Right cardiac atrium (tissue), 5 donors: ENCODE measurements at places on chromosomes 7 and 10.

- no peak for DNase-seq
Measured at GRCh38 chr7:73970801-73971229, 57.2 kb upstream of the ELN start.

DNA sequence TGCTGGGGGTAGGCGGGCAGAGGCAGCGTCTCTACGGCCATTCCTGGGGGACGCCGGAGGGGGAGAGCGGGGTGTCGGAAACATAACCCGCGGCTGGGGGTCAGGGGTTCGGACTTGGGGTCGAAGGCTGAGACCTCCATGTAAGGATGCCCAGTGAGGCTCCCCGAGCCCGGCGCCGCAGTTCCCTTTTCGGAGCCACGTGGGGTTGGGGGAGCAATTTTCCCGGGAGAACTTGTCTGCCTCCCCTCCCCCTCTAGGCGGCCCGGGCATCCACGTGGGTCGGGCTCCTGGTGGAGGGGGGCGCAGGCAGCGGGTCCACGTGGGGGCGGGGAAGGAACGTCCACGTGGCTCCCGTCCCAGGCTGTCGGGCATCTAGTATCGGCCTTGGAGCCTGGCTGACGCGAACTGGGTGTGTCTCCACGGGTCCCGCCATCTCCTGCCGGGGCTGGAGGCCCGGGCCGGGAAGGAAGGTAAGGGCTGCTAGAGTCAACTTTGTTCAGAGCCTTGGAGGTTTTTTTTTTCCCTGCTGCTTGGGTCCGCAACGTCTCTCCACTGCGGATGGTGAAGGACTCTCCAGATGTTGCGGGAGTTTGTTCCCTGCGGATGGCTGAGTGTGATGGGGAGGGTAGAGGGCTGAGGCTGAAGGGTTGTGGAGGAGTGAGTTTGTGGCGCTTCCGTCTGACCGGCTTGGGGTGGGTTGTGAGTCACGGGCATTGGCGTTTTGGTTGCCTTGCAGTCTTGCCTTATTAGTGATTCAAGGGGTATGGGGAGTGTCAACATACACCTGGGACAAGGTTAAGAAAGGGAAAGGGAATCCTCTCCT lies 744 bp downstream of the PPRC1 start:
- DNase-seq = peak; percentile 90

DNA sequence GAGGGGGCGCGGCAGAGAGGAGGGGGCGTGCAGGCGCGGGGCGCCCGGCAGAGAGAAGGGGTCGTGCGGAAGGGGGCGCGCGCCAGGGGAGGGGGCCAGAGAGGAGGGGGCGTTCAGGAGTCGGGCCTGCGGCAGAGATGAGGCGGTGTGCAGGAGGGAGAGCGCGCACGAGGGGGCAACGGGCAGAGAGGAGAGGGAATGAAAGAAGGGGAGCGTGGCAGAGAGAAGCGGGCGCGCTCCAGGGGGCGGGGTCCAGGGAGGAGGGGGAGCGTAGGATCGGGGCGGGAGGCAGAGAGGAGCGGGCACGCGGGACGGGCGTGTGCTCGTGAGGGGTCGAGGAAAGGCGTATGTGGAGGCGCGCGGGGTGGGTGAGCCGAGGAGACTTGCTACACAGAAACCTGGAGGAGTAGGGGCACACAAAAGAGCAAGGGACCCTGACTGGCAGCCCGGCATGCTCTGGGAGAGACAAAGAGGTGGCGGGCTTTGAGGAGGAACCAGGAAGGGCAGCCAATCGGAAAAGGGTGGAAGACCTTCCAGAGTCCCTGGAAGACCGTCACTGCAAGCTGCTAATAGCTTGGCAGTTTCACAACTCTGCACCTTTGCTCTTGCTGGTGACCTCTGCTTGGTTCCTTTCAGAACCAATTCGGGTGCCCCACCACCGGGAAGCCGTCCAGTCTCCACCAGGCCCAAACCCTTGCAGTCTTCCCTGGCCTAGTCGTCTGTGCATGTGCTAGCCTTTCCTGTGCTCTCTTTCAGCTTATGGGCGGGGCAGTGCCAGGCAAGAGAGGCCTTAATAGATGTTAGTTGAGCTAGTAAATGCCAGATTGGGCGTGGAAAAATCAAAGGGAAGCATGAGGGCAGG lies 639 bp downstream of the DYDC2 start:
- DNase-seq = no peak

GRCh38 chr7:156386097-156386496 lies 254.5 kb upstream of the RNF32 start:
- no peak for DNase-seq

- DNase-seq = peak; percentile 71
Measured at GRCh38 chr10:96548589-96548988, 34.9 kb upstream of the TLL2 start.

- no peak for DNase-seq
Measured at GRCh38 chr7:36198854-36199266, 45.8 kb downstream of the EEPD1 start.

DNA sequence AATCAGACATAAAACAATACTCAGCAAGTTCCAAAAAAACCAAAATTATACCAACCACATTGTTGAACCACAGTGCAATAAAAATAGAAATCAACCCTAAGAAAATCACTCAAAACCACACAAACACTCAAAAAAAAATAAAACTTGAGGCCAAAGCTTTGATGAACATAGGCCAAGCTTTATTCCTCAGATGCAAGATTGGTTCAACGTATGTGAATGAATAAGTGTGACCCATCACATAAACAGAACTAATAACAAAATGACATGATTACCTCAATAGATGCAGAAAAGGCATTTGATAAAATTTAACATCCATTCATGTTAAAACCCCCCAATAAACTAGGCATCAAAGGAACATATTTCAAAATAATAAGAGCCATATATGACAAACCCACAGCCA lies 506.1 kb upstream of the FZD8 start:
- no peak for DNase-seq

GRCh38 chr10:88889559-88890337 lies 9.7 kb downstream of the STAMBPL1 start:
- no peak for DNase-seq

DNA sequence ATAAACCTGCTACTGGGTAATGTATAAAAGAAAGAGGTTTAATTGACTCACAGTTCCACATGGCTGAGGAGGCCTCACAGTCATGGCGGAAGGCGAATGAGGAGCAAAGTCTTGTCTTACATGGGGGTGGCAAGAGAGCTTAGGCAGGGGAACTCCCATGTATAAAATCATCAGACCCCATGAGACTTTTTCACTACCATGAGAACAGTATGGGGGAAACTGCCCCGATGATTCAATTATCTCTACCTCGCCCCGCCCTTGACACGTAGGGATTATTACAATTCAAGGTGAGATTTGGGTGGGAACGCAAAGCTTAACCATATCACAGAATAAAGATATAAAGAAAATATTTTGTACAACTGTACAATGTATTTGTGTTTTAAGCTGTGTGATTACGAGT lies 39.4 kb upstream of the PLCE1 start:
- no peak for DNase-seq

- DNase-seq = no peak
Measured at GRCh38 chr7:87038993-87039690, 20.3 kb downstream of the ELAPOR2 start.

DNA sequence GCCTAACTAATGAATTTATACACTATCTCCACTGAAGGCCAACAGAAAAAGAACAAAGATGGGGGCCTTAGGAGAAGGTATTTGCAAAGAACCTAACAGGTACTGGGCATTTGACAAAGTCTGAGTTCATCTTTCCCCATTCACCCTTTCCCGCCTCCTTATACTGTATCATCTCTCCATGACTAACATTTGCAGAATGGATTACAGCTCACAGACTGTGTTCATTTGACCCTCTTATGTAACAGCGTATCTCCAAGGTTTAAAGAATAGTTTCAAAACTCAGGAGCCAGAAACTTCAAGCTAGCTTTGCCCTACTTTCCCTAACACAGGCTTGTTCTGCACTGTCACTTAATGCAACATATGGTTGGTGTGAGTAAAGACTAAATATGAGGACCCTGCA lies 238.7 kb upstream of the CELF2 start:
- DNase-seq = no peak

GRCh38 chr7:98251231-98251600 lies 816 bp downstream of the TECPR1 start:
- no peak for DNase-seq

DNA sequence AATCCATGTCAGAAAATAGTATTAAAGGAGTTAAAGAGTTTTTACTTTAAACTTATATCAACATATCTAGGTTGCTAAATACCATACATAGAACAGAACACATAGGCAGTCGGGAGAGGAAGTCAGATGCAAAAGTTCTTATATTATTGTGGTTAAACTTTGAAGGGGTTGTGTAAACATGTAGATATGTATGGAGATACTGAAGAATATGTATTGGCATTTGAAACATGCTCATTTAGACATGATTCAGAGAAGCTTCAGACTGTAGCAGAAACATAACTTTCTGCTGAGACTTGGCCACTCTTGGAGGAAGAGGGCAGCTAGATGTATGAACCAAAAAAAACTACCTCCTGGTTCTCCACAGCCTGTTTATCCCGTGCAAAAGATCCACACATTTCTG lies 103.5 kb upstream of the FERD3L start:
- no peak for DNase-seq

DNA sequence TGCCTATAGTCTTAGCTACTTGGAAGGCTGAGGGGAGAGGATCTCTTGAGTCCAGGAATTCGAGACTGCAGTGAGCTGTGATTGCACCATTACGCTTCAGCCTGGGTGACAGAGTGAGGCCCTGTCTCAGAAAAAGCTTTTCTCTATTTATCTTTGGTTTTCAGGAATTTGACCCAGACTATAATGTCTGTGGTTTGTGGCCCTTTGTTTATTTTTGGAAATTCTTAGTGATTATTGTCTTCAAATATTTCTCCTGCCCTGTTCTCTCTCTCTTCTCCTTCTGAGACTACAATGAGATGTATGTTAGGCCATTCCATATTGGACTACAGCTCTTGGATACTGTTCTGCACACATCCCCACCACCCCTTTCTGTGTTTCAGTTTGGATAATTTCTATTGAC lies 4.7 kb downstream of the MUC12 start:
- DNase-seq = no peak

DNA sequence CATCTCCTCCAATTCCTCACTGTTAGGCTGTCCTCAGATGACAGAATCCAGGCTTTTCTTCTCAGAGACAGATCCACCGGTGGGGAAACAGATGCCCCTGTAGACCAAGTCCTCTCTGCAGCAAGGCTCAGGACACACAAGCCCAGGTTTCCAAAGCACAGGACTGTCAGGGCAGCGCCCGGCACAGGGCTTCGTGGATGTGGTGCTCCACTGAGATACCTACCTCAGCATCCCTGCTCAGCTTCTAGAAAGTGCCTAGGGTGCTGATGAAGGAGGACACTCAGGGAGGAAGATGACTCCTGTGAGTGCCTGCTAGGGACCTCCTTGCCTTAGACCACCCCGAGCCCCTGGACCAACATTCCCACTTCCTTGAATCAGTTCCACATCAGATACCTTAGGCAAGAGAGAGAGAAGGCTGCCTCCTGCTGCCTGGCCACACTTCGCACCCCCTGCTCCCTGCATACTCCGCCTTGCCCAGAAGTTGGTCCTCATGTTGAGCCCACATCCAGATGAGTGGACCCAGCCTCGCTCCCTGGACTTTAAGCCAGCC lies 8.9 kb upstream of the RBP3 start:
- no peak for DNase-seq

DNA sequence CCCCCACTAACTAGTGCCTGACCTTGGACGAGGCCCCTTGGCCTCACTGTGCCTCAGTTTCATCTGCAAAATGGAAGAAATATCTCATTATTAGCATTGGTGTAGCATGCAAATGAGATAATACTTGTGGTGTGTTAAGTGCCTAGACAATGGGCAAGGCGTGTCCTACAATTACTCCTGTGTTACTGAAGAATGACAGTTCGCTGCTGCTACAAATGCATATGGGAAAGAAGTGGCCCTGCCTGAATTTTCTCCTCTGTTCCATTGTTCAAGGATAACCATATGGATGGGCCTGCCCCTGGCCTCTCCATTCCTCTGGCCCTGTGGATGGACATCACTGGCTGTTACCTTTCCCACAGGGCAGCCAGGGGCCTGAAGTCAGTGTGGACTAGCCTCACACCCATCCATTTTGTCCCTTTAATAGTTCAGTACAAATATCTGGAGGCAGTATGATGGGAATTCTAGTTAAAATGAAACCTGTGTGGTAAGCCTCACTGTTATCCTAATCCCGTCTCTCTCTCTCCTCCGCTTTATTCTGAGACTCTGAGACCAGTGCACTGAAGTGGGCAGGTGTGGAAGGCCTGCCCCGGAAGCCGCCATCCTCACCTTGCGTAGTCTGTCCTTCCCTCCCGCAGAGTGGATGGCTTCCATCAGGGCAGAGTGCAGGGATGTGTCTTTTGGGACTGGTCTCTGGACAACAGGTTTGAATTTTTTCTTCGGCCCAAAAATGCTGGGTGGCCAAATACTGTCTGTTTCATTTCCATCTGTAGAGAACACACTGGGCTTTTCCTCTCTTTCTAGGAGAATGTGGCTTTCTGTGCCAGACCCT lies 244.6 kb upstream of the GRB10 start:
- DNase-seq = no peak

- DNase-seq = no peak
Measured at GRCh38 chr10:100508691-100509150, 10.9 kb downstream of the SEC31B start.

- DNase-seq = no peak
Measured at GRCh38 chr7:80536426-80536825, 24.6 kb upstream of the GNAT3 start.

GRCh38 chr10:113476191-113476590 lies 76.7 kb upstream of the HABP2 start:
- DNase-seq = no peak

- peak; percentile 79 for DNase-seq
Measured at GRCh38 chr7:32892521-32893206, 1.1 kb upstream of the KBTBD2 start.

- DNase-seq = no peak
Measured at GRCh38 chr10:122182308-122182707, 88.8 kb upstream of the BTBD16 start.

- DNase-seq = no peak
Measured at GRCh38 chr10:24707445-24707844, 16.2 kb downstream of the ARHGAP21 start.

- DNase-seq = no peak
Measured at GRCh38 chr10:99325281-99325680, 3.9 kb upstream of the CNNM1 start.

DNA sequence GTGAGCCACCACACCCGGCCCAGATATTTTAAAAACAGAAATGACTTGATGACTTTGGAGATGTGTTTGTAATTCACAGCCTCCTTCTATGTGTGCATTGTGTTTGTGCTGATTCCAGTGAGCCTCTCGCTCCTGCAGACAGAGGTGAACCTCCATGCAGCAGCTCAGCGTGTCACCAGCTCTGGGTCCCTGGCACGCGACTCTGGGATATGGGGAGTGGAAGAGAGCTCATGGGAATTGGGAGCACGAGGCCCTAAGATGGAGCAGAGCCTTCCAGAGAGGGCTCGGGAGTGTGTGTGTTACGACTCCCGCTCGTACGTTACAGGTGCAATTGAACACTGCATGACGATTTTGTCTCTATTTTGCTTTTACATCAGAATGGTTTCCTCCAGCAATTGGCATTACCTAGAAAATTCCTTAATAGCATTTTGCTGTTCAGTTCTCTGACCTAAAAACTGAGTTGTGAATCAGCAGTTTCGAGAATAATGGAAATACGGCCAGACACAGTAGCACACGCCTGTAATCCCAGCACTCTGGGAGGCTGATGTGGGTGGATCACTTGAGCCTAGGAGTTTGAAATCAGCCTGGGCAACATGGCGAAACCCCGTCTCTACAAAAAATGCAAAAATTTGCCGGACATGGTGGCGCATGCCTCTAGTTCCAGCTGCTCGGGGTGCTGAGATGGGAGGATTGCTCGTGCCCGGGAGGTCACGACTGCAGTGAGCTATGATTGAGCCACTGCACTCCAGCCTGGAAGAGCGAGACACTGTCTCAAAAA lies 204.6 kb downstream of the CUX1 start:
- no peak for DNase-seq
